ENCODE measurements at places on chromosomes 12 and 14.

- no peak for DNase-seq
Measured at GRCh38 chr12:93061473-93062419, 132.7 kb upstream of the EEA1 start.

DNA sequence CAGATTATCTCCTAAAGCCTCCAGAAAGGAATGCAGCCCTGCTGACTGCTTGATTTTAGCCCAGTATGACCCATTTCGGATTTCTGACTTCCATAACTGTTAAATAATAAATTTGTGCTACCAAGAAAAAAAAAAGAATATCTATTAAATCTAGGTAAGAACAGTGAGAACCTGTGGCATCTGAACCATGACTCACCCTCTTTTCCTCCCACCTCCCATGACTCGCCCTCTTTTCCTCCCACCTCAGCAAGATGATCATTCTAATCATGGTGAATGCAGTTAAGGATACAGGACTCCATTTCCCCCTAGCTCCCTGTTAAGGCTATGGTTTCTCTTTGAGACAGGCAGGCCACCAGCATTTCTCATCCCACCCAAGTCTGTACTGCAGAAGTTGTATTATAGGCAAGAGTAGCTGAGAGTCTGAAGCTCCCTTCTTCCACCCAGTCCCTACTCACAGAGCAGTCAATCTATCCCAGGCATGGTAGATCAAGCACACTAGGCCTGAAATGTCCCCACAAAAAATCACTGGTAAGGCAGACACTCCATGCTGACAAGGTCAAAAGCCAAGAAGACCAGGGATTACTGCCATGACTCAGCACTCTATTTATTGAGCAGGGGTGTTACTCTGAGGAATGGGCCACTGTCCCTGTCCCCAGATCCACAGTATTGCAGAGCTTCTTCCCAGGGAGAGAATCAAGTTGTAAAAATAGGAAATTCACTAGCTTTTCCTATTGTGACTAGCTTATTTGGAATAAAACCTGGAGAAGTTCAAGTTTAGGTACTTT lies 188.9 kb downstream of the ADAMTS20 start:
- no peak for DNase-seq

DNA sequence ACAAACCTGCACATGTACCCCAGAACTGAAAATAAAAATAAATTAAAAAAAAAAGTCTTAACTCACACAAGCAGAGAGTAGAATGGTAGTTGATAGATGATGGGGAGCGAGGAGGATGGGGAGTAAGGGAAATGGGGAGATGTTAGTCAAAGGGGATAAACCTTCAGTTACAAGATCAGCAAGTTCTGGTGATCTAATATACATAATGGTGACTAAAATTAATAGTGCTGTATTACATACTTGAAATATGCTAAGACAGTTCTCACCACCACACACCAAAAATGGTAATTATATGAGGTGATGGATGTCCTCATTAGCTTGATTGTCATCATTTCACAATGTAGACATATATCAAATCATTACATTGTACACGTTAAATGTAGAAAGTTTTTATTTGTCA lies 3.2 kb upstream of the C12orf42 start:
- DNase-seq, result no peak

- no peak for DNase-seq
Measured at GRCh38 chr12:24173067-24173466, 223.6 kb upstream of the SOX5 start.

GRCh38 chr14:92340071-92340470 lies 17.1 kb downstream of the SLC24A4 start:
- DNase-seq, result no peak

DNA sequence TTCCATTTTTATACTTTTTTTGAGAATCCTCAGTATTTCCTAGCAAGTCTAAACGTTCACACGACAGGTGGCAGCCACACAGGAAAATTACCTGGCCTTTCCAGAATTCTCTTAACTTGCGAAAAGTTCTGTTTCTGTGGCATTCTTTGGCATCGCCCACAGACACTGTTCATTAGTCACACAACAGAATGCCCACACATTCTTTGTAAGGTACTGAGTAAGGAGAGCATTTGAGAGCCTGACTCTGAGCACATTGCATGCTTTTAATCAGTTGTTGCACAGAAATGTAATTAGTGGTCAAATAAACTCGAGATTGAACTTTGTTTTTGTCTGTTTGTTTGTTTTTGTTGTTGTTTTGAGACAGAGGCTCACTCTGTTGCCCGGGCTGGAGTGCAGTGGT lies 52.4 kb downstream of the LMNTD1 start:
- DNase-seq, result no peak

DNA sequence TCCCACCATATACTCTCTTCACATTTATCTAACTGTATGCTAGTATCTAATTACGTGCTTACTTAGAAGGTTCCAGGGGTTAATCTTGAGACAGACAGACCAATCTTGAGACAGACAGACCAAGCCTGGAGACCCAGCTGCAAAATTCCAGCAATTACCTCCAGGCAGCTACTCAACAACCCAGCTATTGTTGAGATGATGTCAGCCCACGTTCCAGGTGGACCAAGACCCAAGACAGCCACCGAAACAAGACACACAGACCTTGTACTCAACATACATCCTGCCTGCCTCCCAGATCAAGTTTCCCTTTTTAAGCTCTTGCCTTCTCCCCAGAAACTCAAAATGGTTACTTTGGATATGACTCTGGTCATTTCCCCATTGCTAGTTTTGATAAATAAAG lies 64.9 kb upstream of the VASH1 start:
- DNase-seq, result no peak

GRCh38 chr12:52148464-52149181 lies 43.2 kb downstream of the KRT80 start:
- no peak for DNase-seq

- DNase-seq, result no peak
Measured at GRCh38 chr12:43332977-43333640, 218.9 kb downstream of the ADAMTS20 start.

DNA sequence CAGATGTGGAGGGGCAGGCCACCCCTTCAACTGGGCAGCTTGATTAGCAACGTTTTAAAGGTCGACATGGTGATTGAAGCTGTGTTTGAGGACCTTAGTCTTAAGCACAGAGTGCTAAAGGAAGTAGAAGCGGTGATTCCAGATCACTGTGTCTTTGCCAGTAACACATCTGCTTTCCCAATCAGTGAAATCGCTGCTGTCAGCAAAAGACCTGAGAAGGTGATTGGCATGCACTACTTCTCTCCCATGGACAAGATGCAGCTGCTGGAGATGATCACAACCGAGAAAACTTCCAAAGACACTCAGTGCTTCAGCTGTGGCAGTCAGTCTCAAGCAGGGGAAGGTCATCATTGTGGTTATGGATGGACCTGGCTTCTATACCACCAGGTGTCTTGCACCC lies 23.9 kb upstream of the AICDA start:
- no peak for DNase-seq

DNA sequence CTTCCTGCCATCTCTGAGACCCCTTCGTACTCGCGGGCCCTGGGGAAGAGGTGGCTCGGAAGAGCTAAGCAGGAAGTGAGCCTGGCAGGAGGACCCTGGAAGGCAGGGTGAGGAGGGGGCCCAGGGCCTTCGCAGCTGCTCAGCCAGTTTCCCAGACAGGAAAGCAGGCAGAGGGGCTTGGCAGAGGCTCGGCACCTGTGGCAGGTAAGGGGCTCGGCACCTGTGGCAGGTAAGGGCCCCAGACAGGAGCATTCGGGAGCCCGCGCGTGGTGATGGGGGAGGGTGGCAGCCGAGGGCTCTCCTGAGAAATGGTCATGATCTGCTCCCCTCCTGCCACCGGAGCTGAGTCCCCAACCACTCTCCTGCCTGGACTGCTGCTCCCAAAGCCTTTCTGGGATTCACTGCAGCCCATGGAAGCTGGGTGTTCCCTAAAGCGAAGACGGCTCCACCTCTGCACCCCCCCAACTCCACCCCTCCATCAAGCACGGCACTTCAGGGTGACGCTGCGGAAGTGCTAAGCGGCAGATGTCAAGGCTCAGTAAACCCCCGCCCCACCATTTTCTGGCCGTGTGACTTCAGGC lies 63.2 kb downstream of the PRIMA1 start:
- DNase-seq, result no peak

GRCh38 chr12:109779382-109779781 lies 53.8 kb downstream of the TRPV4 start:
- DNase-seq, result no peak

DNA sequence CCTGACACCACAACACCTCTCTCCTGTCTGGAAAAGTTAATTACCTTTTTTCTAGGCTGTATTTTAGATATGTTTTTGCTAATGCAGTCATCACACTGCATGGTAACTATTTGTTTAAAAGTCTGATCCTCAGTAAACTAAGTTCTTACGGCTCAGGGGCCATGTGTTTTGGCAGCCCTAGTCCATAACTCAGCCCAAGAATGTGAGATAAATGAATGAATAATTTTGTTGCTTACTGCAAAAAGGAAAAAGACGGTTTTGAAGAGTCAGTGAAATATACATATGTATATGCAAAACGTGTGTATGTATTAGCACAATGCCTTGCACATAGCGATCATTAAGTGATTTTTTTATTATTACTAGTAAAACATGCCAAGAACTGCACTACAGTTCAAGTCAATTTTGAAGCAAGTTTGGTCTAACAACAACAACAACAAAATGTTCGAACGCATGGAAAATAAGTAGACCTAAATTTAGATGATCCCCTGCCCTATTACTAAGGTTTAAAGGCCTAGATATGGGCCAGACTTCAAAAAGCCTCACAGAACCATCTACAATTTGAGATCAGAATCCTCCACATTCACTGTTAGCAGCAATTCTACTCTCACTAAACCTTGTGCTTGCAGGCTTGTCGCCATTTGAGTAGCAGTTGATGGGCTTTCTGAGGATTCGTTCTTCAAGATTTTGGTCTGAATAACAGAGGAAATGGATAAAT lies 140.0 kb downstream of the NDUFA12 start:
- no peak for DNase-seq

DNA sequence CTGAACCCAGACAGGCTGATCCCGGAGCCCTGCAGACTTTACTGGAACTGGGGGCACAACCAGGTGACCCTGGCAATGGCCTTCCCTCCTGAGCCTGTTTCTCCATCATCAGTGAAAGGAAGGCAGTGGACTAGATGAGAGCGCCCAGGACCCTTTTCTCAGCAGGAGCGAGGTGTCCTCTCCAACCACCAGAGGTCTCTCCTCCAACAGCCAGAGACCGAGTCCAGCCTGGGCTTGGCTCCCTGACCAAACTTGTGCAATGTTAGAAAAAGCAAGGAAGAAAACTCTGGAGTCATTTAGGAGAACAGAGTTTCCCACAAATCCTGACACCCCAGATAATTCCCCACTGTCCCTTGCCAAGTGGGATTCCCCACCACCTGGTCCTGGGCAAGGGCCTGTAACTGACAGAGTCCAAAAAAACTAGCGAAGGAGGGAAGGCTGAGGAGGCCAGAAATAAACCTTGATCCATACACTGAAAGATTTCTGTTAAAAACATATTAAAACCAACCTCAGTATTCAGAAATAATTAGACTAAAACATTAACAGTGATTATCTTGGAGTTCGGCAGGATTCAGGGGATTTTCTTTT lies 9.0 kb downstream of the RPS6KL1 start:
- DNase-seq, result no peak

GRCh38 chr12:33519566-33519965 lies 79.9 kb upstream of the SYT10 start:
- no peak for DNase-seq

- no peak for DNase-seq
Measured at GRCh38 chr14:98280436-98280835, 991.6 kb downstream of the BCL11B start.

DNA sequence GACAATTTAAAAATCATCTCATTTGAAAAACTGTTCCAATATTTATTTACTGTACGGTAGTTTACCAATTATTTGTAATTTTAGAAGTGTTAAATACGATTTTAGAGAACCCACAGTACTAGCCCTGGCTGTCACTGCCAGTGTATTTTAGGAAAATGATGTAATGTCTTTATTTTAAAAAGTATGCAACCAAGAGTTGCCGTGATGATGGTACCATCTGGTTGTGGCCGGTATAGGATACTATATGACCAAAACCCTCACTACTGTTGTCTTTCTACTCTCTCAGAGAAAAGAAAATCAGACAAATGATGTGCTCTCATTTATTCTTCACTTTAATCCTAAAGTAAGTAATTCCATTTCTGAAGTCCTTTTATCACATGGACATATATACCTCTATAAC lies 395.0 kb downstream of the FOXG1 start:
- no peak for DNase-seq

- no peak for DNase-seq
Measured at GRCh38 chr12:117603316-117604113, 242.1 kb upstream of the NOS1 start.

DNA sequence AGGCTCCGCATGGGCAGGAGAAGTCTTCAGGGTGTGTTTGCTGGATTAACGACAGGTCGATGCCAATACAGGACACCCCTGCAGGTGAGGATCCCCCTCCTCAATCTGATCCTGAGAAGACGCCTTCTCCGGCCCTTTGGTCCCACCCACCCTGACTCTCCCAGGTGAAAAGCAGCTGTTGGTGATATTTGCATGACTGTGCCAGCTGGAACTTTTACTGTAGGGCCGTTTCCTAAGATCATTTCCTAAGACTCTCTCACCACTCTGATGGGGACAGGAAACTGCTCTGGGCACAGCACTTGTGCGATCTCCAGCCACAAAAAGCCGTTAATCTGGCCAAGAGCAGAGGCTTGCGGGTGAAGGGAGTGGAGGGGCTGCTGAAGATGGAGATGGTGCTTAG lies 16.8 kb upstream of the EIF5 start:
- no peak for DNase-seq

DNA sequence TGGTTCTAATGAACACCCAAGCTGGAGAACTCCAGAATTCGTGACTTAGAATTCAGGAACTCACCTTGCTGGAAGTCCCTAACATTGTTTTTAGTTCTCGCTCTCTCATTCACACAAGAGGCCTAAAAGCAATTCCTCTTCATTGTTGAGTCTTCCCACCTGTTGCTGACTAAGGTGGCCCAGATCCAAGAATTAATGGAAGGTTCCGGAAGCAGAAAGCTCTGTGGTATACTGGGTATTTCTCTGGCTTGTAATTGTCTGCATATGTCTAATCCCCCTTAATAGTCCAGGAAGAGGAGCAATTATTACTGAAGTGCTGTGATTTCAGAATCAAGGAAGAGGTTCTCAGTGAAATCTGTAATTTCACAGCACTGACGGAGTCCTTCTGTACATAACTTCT lies 31.4 kb downstream of the TMEM233 start:
- DNase-seq, result no peak

GRCh38 chr14:98855926-98856715 lies 415.9 kb downstream of the BCL11B start:
- DNase-seq, result no peak

DNA sequence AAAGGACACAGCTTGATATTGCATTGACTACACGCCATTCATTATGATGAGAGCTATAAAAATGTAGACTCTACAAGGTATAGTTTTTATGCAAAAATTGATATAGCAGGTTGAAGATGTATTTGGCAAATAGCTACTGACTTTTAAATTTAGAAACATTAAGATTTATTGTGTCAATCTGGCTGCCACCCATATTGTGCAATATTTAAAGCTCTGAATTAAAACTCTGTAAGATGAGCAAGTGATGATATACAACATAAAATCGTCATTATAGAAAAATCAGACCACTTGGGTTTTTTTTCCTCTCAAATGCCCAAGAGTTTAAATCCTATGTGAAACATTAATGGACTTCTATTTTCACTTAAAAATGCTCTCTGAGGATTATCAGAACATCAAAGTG lies 36.8 kb upstream of the E2F7 start:
- DNase-seq, result no peak
